ENCODE measurements at places on chromosomes 12 and 14. TPM values are rescaled to one million over a fixed set of nuclear protein-coding genes. Genes with fewer than 3 reads are reported as not detected.

The KLHL33 gene
- 0.27 TPM for total RNA-seq

- no peak for ATAC-seq
These were observed 113.6 kb upstream of the BTG1 start for GRCh38 chr12:92259291-92259690.

GRCh38 chr12:101829639-101830366 lies 956 bp downstream of the GNPTAB start:
- ATAC-seq: no peak

The DNAI7 gene
- 0.73 TPM for total RNA-seq

The SLC7A8 gene
- 28.2 TPM for total RNA-seq

The OR11G2 gene
- not detected for total RNA-seq

The KRT83 gene
- not detected for total RNA-seq

GRCh38 chr14:35687335-35687939 lies 121.7 kb downstream of the RALGAPA1 start:
- no peak for ATAC-seq

DNA sequence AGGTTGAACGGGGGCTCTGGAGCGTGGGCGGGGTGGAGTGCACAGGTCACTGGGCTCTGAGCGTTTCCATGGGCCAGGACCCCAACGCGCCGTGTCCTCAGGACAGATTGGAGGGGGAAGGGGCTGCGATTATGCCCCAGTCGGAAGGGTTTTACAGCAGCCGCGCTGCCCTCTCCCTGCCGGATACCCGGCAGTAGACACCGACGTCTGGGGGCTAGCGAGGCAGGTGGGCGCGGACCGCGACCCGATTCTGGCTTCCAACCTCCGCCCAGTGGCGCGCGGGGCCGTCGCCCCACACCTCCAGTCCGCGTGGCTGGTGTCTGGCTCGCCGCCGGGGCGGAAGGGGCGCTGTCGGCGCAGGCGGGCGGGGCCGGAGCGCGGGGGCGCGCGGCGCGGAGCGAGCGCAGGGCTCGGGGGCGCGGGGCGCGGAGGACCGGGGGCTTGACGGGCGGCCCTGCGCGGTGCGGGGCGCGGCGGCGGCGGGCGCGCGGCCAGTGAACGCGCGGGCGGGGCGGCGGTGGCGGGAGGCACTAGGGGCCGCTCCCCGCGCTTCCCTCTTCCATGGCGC lies 2.4 kb upstream of the KIF26A start:
- no peak for ATAC-seq

The PIGH gene
- 20.5 TPM for total RNA-seq

DNA sequence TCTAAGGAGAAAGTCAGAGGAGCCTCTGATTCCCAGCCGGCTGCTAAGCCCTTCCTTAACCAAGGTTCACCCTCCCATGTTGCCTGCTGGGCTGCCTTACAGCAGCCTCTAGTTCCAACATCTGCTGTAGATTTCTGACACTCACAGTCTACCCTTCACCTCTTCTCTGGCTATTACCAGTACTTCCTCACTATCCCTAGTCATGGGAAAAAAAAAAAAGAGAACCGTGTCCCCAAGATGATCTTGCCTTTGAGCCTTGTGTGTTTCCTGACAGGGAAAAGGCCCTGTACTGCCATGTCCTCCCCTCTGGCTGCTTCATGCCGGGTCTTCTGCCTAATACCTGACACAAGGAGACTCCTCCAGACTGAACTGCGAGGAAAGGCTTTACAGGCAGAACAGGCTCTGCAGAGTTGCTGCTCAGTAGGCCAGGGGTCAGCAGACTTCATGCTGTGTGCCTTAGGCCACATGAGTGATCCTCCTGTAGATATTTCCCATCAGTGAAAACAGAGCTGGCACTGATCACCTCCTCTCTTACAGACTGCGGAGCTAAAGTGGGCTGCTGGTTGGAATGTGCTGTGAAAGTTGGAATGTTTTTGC lies 46.8 kb downstream of the PRKCH start:
- ATAC-seq: no peak

The RTN1 gene
- 6.7 TPM for total RNA-seq

DNA sequence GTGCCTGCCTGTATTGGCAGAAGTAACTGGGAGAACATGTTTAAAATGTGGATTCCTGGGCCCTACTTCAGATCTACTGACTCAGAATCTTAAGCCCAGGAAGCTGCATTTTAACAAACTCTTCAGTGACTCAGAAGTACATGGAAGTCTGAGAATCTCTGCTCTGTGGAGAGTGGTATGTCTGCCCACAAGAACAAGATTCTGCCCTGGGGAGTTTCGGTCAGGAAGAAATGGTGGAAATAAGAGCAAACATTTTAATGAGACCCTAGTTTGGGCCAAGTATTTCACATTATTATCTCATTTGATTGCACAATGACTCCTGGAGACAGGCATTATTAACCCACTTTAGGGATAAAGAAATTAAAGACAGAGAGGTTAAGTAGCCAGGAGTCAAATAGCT lies 8.2 kb downstream of the ALDH1L2 start:
- no peak for ATAC-seq

GRCh38 chr12:34402228-34402898 lies 380.1 kb downstream of the ALG10 start:
- no peak for ATAC-seq

The HPD gene
- total RNA-seq: not detected

DNA sequence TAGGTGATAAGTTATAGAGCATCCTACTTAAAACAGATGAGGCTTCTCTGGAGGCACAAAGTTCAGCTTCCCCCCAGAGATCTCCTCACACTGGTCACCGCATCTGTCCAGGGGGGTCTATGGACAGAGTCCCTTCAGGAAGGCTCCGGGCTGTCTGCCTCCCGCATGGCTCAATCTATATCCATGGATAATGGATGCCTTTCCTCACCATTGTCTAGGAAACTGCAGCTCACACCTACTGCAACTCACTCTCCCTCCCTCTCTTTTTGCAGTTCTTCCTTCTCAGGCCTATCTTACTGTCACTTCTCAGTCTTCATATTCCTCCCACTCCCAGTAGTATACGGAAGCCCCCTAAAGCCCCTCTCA lies 100.6 kb upstream of the BCL2L14 start:
- ATAC-seq: no peak

DNA sequence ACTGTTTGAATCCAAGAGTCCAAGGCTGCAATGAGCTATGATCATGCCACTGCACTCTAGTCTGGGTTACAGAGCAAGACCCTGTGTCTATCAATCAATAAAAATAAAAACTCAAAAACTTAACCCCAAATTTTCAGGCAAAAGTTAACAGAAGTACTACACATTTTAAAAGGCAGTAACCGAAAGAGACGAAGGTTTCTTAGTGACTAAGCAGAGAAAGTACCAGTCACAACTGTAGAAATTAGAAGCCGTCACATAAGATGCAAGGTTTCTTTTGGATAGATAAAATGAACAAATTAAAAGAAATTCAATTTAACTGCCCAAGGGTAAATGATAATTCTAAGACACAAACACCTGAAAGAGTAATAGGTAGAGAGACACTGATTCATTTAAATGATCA lies 103.5 kb downstream of the MED13L start:
- no peak for ATAC-seq

- no peak for ATAC-seq
These were observed 125.1 kb upstream of the TBX3 start for GRCh38 chr12:114809097-114809496.

- ATAC-seq: no peak
These were observed 857.6 kb downstream of the FSCB start for GRCh38 chr14:43649508-43649907.

DNA sequence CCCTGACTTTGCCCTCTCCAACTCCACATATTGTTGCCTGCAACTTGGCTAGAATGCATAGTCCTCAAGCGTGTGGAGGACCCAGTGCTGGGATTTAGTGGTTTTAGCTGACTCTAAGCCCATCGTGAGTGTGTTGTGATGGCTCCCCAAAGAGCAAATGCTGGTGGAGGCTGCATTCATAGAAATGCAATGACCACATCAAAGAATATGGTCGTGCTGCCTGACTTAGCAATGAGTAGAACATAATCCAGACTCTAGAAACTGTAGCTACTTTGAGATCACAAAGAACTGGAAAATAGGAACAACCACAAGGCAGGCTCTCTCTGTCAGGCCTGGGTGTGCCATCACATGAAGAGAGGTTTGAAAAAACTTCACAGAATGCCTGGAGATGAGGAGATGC lies 1.3 kb downstream of the DYRK4 start:
- no peak for ATAC-seq

The BDKRB1 gene
- total RNA-seq: not detected

DNA sequence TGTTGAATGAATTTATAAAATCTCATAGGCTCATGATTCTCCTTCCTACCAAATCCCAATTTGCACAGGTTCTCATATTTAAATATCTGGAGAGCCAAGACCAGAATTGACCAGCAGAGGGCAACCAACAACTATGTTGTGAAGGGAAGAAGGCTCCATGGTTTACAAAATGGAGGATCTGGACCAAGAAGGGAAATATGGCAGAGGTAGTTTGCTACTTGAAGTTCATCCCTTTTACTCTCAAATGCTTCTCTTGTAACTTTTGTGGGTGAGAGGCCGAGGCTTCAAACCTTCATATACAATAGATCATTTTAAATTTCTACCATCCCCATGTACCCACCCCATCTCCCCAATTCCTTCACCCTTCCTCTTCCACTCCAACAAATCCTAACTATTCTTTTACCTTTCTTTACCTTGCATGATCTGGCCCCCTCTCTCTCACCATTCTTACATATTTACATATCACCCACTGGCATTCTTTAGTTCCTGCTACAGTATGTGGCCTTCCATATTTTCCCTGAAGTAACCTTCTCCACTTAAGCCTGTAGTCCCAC lies 3.8 kb upstream of the SMARCC2 start:
- ATAC-seq: no peak

- ATAC-seq: no peak
These were observed 85.7 kb downstream of the PPP2R5E start for GRCh38 chr14:63457498-63457897.

- ATAC-seq: peak; percentile 43
These were observed 608.4 kb downstream of the LRFN5 start for GRCh38 chr14:42214981-42215491.

- ATAC-seq: no peak
These were observed 29.1 kb downstream of the MTHFD1 start for GRCh38 chr14:64417055-64417770.

The PTGER2 gene
- total RNA-seq: 5.5 TPM

The MIA2 gene
- 19.1 TPM for total RNA-seq

GRCh38 chr12:63934936-63935335 lies 90.4 kb downstream of the SRGAP1 start:
- ATAC-seq: no peak

GRCh38 chr14:100120522-100121269 lies 38.7 kb downstream of the DEGS2 start:
- ATAC-seq: no peak

DNA sequence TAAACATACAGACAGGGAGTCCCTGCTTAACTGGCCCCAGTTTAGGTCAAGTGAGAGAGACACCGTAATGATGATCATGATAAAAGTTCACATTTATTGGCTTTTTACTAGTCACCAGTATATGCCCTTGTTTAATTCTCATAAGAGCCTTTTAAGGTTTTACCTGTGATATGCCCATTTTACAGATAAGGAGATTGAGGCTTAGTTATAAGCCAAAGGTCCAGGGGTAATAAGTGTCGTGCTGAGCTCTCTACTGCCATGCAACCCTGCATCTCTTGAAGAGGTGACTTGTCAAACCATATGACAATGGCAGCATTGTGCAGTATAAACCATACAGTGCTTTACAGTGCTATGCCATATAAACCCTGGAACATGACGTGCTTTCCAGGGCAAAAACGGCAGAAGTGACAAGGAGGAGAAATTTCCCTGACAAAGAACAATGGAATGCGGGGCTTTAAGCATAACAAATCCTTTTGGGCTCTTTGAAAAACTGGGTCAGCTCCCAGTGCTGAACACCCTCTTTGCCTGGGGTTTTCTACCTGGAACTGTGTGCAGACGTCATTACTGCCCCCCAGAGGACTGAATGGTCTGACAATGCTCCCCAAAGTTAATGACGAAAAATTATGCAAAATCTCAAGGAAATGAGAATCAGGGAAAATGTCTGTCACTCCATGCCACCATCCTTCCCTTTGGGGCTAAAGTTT lies 59.7 kb upstream of the C14orf132 start:
- ATAC-seq: no peak

GRCh38 chr14:96235426-96235825 lies 20.6 kb upstream of the BDKRB1 start:
- ATAC-seq: no peak

DNA sequence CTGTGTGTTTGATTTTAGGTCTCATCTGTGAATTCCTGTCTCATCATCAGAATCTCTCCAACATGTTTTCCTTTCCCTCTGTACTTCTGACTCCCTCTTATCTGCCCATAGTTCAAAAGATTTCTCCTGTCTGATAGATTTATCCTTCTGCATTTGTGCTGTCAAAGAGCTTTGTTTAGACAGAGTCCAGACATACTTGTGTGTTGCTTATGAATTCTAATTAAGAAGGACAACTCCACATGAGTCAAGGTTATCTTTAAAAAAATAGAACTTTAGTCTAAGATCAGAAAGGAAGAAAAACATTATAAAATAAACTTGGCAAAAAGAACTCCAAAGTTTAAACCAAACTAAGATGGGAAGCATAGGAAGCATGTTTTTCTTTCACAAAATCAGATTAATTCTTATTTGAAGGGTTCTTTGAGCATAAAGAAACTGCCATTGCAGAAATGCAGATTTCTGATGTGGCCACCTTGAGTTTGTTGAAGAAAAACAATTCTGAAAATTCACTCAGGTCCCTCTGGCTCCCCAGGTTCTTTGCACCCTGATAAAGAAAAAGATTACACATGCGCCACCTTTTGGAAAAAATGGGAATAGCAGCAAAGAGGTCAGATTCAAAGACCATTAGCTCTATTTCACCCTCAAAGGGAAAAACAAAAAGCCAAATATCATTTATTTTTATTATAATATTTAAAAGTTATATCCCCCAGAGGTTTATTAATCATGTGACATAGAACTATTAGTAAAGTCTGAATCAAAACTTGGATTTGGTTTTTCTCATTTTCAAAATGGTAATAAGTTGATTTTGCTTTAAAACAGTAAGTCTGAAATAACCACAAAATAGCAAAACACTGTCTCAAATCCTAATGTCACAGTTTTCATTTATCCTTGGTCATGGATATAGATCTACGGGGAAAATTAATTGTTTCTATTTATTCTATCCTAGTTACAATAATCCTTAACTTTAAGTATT lies 143.7 kb upstream of the DCN start:
- no peak for ATAC-seq

GRCh38 chr12:44507461-44507860 lies 368.7 kb downstream of the NELL2 start:
- ATAC-seq: no peak

The CATSPERB gene
- total RNA-seq: 4.8 TPM

GRCh38 chr12:96766232-96766631 lies 140.8 kb upstream of the NEDD1 start:
- ATAC-seq: no peak

All from gastroesophageal sphincter (tissue), 4 donors.